ENCODE measurements at places on chromosomes 5 and 9. TPM values are rescaled to one million over a fixed set of nuclear protein-coding genes. Genes with fewer than 3 reads are reported as not detected.

GRCh38 chr5:90878549-90879196 is 320.1 kb downstream of the ADGRV1 start:
- peaks cover 18% of the 10 kb centered on the region for H3K4me1 ChIP-seq
- H3K4me3 ChIP-seq, result no peak overlapping the region
- peaks cover 42% of the 10 kb centered on the region for H3K27me3 ChIP-seq
- DNase-seq, result no peak

DNA sequence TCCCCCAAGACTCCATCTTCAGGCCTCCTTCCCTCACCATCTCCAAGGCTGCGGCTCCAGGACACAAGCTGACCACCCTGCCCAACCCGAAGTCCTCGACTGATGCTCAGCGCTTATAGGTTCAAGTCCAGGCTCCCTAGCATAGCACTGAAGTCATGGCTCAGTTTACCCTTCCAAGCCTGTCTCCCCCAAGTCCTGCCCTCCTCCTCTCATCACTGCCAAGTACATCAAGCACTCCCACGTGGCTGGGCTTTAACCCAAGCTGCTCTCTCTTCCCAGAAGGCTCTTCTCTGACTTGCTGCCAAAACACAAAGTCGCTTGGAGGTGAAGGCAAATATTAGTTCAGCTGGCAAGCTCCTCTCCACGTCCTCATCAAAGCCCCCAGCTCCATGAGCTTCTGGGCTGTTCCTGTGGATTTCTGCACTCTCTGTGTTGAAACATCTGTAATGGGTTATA is 22.1 kb upstream of the MARCHF6 start:
- H3K36me3 ChIP-seq, result no peaks in the 10 kb centered on the region
- peaks cover 50% of the 10 kb centered on the region for H3K27me3 ChIP-seq
- no peak overlapping the region for H3K4me3 ChIP-seq
- no peak for DNase-seq

INSL4 gene
- not detected for total RNA-seq

- no peak for DNase-seq
- H3K27ac ChIP-seq, result no peak overlapping the region
- peaks cover 33% of the 10 kb centered on the region for H3K27me3 ChIP-seq
- no peaks in the 10 kb centered on the region for H3K4me1 ChIP-seq
Observed at GRCh38 chr9:132823370-132824145, 54.5 kb downstream of the AK8 start.

DNA sequence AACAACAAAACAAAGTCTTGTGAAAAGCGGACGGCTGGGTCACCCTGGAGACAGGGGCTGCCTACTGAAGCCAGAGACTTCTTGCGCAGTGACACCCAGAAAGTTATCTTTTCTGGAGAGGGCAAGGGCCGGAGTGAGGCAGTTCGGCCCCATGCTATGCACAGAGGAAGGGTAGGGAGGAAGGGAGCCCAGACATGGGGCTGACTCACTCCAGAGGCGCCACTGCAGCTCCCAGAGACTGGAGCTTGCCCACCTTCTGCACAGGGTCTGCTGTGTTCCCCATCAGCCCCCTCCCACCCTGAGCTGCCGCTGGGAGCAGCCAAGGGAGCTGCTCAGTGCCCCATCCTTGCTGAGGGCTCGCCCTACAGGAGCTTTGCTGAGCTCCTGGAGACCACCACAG is 13.3 kb downstream of the SLC6A3 start:
- no peak overlapping the region for H3K27ac ChIP-seq
- H3K4me3 ChIP-seq, result no peak overlapping the region
- DNase-seq, result no peak

DNA sequence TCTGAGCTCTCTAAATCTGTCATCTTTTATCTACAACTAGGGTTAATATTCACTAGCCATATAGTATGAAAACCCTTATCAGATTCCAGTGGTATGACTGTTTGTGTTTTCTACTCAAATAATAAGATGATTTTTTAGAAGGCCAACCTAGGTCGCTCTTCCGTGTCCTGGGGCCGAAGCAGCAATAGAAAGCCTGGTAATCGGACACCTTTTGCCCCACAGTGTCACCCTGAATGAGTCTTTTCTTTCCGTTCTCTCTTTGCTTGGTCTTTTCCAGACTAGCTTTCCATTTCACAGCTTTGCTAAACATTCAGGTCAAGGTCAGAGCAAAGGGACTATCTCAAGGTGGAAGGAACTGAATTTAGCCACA is 243.3 kb upstream of the ANKRD55 start:
- H3K4me1 ChIP-seq, result peaks cover 13% of the 10 kb centered on the region
- DNase-seq, result no peak

DNA sequence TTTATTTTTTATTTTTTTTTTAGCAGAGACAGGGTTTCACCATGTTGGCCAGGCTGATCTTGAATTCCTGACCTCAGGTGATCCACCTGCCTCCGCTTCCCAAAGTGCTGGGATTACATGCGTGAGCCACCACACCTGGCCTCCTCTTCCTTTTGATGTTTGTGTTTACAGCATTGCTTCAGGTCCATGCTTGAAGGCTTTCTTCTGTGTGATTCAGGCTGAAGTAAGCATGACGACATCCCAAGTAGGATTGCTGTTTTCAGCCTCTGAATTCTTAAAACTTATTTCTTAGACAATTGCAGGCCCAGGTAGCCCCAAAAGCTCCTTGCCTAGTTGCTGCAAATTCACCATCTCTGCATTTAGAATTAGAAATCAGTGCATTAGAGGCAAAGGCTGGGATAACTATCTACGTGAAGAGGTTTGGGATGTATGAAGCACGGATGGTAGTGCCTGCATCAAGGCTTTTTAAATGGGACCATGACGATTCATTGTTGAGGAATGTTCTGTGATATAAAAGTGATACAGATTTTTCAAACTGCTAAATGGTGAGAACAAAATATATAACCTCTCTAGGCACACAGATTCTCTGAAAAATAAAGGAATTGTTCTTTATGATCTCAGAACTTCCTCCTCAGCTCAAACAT is 3.0 kb upstream of the ETF1 start:
- H3K4me1 ChIP-seq, result peaks cover 39% of the 10 kb centered on the region
- DNase-seq, result no peak
- H3K27me3 ChIP-seq, result no peaks in the 10 kb centered on the region
- H3K36me3 ChIP-seq, result peaks cover 37% of the 10 kb centered on the region
- H3K27ac ChIP-seq, result no peak overlapping the region

DNA sequence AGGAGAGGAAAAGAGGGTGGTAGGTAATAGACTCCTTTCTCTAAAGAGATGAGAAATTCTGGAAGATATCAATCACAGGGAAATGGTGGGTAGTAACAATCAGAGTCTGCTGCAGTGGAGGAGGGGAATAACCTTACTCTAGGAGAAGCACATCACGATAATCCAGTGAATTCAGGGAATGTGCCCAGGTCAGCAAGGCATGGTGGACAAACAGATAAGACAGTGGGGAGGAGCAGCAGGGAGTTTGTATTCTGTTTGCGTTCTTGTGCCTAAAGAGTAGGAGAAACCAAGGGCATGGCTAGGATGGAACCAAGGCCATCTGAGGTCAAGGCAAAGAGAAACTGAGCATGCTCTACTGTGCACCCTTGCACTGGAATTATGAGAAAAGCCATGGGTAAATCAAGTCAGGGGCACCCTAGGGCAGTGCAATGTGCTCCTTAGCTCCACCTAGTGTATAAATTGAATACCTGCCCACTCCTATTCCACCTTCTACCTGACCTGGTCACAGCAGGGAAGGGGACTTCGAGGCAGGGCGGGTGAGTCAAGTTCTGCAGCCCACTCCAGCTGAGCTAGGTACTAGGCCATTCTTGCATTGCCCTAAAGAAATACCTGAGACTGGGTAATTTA is 31.6 kb downstream of the RETREG1 start:
- peaks cover 36% of the 10 kb centered on the region for H3K4me1 ChIP-seq
- no peaks in the 10 kb centered on the region for H3K27me3 ChIP-seq
- no peak overlapping the region for H3K27ac ChIP-seq
- H3K4me3 ChIP-seq, result no peak overlapping the region

SMU1 gene
- total RNA-seq, result 27.0 TPM

GRCh38 chr5:24854850-24855249 is 210.1 kb upstream of the CDH10 start:
- no peak overlapping the region for H3K4me3 ChIP-seq
- H3K27me3 ChIP-seq, result no peaks in the 10 kb centered on the region
- H3K36me3 ChIP-seq, result no peaks in the 10 kb centered on the region
- H3K27ac ChIP-seq, result no peak overlapping the region

GRCh38 chr5:105632043-105632442 is 2038.7 kb downstream of the EFNA5 start:
- H3K4me3 ChIP-seq, result no peak overlapping the region
- H3K36me3 ChIP-seq, result no peaks in the 10 kb centered on the region
- no peak for DNase-seq

- H3K36me3 ChIP-seq, result no peaks in the 10 kb centered on the region
- no peak overlapping the region for H3K4me3 ChIP-seq
- H3K27me3 ChIP-seq, result peaks cover 26% of the 10 kb centered on the region
- H3K27ac ChIP-seq, result no peak overlapping the region
- no peak for DNase-seq
Observed at GRCh38 chr5:96337048-96337781, 95.8 kb downstream of the PCSK1 start.

GRCh38 chr5:383621-384020 is 59.4 kb upstream of the EXOC3 start:
- H3K27me3 ChIP-seq, result no peaks in the 10 kb centered on the region
- H3K27ac ChIP-seq, result peak overlapping the region; percentile 61
- H3K4me1 ChIP-seq, result peaks cover 44% of the 10 kb centered on the region
- no peak overlapping the region for H3K4me3 ChIP-seq

GRCh38 chr9:87148331-87149104 is 201.2 kb upstream of the GAS1 start:
- H3K4me3 ChIP-seq, result peak overlapping the region; percentile 65
- H3K27me3 ChIP-seq, result peaks cover 56% of the 10 kb centered on the region
- H3K4me1 ChIP-seq, result no peaks in the 10 kb centered on the region
- no peak overlapping the region for H3K27ac ChIP-seq

DNA sequence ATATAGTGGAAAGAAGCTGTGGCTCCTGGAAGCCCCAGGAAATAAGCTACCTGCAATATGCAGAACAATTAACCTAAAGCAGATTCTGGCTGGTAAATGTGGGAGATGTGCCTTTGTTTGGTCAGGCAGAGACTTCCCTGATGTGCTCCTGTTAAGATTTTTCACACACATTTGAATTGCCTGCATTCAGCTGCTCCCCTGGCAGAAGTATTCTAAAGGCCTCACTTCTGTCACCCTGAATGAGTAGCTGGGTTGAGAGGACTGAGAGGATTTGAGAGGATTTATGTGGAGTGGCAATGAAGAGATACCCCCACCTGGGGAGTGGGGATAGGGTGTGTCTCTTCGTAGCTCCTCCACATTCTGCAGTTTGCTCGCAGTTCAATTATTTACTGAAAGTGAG is 130.5 kb downstream of the ST8SIA4 start:
- DNase-seq, result no peak
- H3K27ac ChIP-seq, result no peak overlapping the region
- H3K4me3 ChIP-seq, result no peak overlapping the region
- no peaks in the 10 kb centered on the region for H3K27me3 ChIP-seq
- H3K4me1 ChIP-seq, result peaks cover 13% of the 10 kb centered on the region

DNA sequence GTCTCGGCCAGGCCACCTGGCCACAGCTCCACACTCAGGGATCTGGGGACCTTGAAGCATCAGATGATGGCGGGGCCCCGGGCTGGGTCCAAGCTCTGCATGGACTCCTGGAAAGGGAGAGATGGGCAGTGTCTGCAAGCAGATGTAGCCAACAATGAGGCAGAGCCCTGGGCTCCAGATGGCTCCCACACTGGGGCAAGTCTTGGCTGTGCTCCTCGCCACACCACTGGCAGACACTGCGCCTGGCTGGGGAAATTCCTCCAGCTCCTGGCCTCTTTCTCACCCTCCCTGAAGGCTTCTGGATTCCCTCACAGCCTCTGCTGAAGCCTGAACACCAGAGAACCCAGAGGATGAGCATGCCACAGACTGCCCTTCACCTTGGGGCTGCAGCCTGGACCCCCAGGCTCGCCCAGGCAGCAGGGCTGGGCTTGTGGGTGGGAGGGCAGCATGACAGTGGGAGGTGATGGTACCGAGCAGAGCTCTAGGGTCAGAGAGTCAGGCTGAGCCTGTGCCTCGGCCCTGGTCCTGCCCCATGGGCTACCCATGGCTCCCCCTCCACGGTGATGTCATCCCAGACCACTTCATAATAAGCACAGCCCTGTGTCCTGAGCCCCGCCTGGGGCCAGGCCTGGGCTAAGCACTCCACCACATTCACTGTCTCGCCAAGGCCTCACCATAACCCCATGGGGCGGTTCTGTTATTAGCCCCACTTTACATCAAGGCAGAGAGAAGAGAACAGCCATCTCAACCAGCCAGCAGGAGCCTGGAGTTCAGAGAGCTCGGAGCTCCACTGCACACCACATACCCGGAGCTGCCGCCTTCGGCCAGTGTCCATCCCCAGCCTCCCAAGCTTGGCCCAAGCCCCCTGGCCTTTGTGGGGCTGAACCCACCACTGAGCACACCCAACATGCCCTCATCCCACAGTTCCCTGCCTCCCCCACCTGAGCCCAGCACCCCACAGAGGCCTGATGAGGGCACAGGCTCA is 62.2 kb upstream of the ADAMTS2 start:
- H3K36me3 ChIP-seq, result no peaks in the 10 kb centered on the region
- no peak overlapping the region for H3K4me3 ChIP-seq
- no peak overlapping the region for H3K27ac ChIP-seq
- H3K27me3 ChIP-seq, result no peaks in the 10 kb centered on the region
- no peak for DNase-seq
- no peaks in the 10 kb centered on the region for H3K4me1 ChIP-seq

- H3K27ac ChIP-seq, result no peak overlapping the region
- H3K36me3 ChIP-seq, result no peaks in the 10 kb centered on the region
- H3K27me3 ChIP-seq, result peaks cover 6% of the 10 kb centered on the region
- no peak overlapping the region for H3K4me3 ChIP-seq
- peaks cover 3% of the 10 kb centered on the region for H3K4me1 ChIP-seq
- no peak for DNase-seq
Observed at GRCh38 chr5:79853028-79853427, 138.0 kb downstream of the MTX3 start.

DNA sequence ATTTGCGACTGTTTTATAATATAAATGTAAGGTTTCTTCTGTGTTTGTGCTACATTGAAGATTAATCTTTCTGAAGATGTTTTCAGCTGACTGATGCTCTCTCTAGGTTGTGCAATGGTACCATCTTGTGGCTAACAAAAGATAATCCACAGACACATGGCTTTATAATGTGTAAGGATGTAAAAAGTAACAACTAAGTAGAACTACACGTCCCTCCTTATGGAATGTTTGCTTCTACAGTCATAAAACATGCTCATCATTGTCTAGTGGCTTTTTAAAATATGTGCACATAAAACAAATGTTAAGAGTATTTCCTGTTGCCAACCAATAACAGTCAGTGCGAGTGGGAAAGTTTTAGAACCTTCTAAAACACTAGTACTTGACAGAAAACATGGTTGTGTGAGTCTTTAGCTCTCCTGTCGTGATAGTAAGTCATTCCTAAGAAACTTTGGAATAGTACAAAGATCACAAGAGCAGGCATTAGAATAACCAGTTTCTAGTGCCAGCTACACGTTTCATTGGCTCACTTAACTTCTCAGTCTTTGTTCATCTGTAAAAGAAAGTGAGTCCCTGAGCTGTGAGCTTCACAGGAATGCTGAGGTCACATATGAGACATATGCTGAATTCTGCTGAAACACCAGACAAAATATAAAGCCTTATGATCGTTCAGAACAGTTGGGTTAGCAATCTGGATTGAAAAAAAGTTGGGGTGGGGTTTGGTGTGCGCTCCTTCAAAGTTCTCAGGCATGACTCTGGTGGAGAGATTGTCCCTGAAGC is 75.7 kb upstream of the GLIS3 start:
- no peak overlapping the region for H3K4me3 ChIP-seq
- no peaks in the 10 kb centered on the region for H3K36me3 ChIP-seq
- no peak overlapping the region for H3K27ac ChIP-seq
- DNase-seq, result no peak
- peaks cover 20% of the 10 kb centered on the region for H3K27me3 ChIP-seq

- H3K36me3 ChIP-seq, result peaks cover 30% of the 10 kb centered on the region
- no peak overlapping the region for H3K27ac ChIP-seq
- H3K27me3 ChIP-seq, result no peaks in the 10 kb centered on the region
- DNase-seq, result no peak
- no peak overlapping the region for H3K4me3 ChIP-seq
Observed at GRCh38 chr5:81590498-81591384, 160.2 kb downstream of the SSBP2 start.

FANCG gene
- 92.8 TPM for total RNA-seq

CDC20B gene
- total RNA-seq, result not detected
